Stimulated activated CD8-positive, alpha-beta memory T cell treated with anti-CD3 and anti-CD28 coated beads, Interleukin-4, amount 100 ng/mL, for 1 hour (primary cell): ENCODE measurements at places on chromosomes 1 and 21.

- DNase-seq = no peak
Observed at GRCh38 chr1:6389971-6390370, 3.6 kb downstream of the ACOT7 start.

DNA sequence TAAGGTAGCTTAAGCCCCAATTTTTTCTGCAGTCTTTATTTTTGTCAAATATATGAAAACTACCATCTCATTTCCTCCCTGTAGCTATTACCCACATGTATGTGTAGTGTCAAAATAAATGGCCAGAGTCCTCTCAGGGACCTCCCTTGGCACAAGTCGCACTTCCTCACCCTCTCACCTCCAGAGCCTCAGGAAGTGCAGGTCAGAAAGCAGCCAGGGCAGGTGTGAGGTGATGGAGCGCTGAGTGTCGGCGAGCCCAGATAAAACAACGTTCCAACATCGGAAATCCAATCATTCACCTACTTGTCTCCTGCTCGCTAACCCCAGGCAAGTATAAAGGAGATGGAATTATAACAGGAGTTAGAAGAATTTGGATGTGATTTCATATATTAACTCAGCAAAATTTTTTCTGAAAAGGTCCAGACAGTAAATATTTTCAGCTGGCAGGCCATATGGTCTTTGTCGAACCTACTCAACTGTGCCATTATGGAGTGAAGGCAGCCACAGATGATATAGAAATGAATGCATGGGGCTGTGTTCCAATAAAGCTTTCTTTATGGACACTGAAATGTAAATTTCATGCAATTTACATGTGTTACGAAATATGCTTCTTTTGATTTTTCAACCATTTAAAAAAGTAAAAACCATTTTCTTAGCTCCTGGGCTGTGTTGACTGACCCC is 76.8 kb upstream of the ERG start:
- DNase-seq = no peak

DNA sequence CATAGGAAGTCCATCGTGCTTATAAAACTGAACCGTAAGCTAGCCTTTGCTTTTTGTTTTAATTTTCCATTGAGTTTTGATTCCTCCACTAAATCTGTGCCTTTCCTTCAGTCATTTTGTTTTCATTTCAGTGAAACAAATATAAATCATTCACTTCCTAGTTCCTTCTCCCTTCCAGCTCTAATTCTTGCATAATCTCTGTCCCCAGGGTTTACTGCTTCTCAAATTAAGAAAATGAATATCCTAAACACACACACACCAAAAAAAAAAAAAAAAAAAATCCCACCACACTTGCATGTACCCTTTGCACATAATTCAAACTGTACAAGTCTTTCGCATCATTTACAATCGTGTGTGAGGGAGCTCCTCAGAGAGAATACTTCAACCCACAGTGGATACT is 6.8 kb downstream of the KCNH1 start:
- DNase-seq = no peak

- DNase-seq = no peak
Observed at GRCh38 chr1:228020686-228021354, 14.0 kb downstream of the WNT3A start.

DNA sequence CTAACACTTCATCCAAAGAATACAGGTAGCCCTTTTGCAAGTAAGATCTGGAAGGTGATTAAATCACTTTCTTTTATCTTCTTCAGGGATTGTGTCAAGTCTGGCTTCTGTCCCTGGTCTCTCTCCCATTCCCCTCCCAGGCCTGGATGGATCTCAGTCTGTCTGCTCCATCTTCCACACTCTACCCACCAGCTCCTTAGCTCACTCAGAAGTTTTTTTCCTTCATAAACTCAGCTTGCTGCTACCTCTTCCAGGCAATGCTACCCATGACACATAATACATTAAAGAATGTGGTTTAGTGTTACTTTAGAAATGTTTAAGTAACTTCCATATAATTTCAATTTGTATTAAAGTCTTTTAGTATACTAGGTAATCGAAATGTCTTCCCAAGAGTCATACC is 133.1 kb downstream of the AKT3 start:
- no peak for DNase-seq

- no peak for DNase-seq
Observed at GRCh38 chr21:38183961-38184360, 72.8 kb upstream of the KCNJ15 start.

GRCh38 chr1:22376976-22377375 is 74.7 kb upstream of the ZBTB40 start:
- no peak for DNase-seq
